ENCODE measurements at places on chromosomes 5 and 9.

DNA sequence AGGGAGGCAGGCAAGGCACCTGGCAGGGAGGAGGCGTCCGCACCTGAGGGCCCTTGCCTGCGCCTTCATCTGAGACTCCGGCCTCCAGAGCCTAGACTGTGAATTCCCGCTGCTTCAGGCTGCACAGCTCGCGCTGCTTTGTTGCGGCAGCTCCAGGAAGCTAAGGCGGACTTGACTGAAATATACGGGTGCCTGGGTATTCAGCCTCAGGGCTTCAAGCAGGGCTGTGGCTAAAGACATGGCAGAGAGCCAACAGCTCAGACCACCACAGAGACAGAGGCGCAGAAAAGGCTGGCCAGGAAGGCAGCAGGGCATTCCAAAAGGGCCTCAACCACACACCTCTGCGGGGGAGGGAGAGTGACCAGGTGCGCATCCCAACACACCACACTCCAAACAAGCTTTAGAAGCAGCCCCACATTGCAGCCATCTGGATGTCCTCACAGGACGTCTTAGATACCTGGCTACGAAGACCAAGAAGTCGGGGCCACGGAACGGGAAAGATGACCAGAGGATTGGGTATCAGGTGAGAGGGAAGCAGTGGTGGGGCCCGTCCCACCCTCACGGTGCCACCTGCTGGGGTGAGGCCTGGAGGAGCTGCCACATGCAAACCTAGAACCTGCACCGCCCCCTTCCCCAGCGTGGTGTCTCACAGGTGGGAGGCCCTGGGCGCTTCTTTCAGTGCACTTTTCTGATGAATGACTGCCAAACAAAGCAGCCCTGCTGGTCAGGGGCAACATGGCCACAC lies 1.7 kb upstream of the DPH7 start:
- DNase-seq, result no peak

GRCh38 chr9:22175972-22176545 lies 167.0 kb upstream of the CDKN2B start:
- no peak for DNase-seq

GRCh38 chr9:96107436-96107835 lies 194.5 kb downstream of the HSD17B3 start:
- DNase-seq, result no peak

GRCh38 chr5:95647886-95648860 lies 1.6 kb downstream of the RFESD start:
- no peak for DNase-seq

DNA sequence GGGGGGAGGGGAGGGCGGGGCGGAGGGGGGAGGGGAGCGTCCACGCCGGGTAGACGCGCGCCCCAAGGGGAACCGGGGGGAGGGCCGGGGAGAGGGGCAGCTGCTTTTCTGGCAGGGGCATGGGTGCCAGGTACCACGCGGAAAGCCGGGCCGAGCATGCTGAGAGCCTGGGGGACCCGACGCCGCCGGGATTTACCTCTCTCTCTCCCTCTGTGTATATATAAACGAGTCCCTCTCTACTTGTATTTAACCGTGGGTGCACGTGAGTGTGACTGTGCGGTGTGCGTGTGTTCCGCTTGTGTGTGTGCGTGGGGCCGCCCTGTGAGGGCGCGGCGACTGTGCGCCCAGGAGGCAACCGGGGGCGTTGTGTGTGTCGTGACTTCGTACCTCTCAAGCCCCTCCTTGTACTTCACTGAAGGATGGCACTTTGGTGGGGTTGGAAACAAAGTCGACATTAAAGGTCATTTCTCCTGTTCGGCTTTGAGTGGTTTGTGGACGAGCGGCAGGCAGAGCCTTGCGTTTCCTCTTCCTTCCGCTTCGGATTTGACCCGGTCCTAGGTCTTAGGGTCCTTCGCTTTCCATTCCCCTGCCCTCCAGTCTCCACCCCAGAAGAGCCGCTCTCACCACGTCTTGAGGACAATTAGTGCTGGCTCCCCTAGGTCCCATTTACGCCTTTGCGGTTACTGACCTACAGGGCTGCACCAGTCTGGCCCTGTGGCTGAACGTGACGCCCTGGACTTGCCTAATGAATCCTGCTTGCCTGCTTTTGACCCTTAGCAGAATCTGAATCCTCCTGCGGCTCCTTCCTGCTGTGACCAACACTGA lies 36.2 kb upstream of the TTC1 start:
- DNase-seq, result no peak

DNA sequence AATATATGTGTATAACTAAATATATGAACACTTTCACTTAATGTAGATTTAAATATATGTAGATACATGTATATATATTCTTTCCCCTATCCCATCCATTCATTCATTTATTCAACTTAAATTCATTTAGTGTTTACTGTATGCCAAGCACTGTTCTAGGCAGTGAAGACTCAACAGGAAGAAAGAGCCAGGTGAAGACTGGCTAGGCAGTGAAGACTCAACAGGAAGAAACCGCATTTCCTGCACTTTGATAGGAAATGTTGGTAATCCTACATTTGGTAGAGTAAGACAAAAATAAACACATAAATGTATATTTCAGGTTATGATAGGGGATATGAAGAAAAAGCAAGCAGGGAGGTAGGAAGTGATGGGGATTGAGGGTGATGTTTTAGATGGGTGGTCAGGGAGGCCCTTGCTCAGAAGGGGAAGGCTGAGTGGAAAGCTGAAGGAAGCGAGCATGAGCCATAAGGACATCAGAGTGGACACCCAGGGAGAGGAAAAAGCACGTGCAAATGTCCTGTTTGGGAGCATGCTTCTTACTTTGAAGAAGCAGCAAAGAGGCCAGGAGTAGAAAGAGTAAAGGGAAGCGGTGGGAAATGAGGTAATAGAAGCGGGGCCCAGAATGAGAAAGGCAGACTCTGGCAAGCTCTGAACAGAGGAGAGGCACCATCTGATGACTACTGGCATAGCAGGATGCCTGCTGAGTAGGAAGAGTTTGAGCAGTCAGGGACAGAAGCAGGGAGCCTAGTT lies 227.8 kb upstream of the MAP3K1 start:
- DNase-seq, result no peak

DNA sequence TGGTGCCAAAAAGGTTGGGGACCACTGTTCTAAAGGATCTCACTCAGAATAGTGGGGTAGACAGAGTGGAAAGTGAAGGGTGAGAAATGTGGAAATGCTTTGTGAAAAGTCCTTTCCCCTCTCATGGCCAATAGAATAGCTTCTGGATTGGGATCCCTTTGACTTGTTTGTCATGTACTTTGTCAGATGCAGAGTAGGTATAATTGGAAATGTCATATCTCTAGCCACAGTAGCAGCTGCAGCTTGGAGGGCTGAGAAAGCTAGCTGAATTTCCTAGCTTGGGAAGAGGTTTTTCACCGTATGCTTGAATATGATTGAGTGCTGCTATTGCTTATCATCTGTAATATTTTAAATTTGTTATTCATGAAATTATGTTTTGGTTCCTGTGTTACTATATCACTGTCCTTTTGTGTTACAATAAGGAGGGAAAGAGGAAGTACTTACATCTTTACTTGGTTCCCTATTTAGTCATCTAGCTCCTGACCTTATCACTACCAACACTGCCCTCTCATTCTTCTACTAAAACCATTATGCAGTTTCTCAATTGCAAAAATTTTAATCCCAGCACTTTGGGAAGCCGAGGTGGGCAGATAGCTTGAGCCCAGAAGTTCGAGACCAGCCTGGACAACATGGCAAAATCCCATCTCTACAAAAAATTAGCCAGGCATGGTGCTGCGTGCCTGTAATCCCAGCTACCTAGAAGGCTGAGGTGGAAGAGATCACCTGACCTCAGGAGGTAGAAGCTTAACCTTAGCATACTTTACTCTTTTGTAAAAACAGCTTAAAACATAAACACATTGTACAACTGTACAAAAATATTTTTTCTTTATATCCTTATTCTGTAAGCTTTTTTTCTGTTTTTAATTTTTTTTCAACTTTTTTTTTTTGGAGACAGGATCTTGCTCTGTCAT lies 12.4 kb downstream of the SLC30A5 start:
- no peak for DNase-seq

DNA sequence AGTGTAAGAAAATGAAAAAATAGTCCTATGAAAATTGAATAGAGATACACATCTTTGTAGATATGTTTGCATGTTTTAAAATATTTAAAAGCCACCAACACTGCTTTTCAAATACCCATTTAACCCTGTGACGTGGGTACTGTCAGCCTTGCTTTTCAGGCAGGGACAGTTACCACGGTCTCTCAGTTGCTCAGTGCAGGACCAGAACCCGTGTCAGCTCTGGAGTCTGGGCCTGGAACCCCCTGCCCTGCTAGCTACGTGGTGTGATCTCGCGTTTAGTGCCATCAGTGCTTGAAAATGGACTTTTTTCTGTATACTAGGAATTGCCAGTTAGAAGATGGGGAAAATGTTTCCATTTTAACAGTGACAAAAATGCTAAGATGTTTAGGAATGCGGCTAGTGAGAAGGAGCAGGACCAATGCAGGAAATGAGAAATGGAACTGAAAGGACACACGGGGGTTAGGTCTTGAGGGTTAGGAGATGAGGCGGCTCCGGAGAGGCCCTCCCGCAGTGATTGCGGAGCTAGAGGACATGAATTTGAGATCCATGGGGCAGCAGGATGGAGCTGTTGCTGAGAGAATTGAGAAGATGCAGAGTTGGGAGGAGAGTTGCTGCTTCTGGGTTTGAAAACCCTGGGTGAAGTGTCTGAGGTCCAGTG lies 13.7 kb downstream of the RNU6ATAC start:
- DNase-seq, result no peak

- DNase-seq, result no peak
Measured at GRCh38 chr5:109170629-109171350, 239.0 kb downstream of the PJA2 start.

DNA sequence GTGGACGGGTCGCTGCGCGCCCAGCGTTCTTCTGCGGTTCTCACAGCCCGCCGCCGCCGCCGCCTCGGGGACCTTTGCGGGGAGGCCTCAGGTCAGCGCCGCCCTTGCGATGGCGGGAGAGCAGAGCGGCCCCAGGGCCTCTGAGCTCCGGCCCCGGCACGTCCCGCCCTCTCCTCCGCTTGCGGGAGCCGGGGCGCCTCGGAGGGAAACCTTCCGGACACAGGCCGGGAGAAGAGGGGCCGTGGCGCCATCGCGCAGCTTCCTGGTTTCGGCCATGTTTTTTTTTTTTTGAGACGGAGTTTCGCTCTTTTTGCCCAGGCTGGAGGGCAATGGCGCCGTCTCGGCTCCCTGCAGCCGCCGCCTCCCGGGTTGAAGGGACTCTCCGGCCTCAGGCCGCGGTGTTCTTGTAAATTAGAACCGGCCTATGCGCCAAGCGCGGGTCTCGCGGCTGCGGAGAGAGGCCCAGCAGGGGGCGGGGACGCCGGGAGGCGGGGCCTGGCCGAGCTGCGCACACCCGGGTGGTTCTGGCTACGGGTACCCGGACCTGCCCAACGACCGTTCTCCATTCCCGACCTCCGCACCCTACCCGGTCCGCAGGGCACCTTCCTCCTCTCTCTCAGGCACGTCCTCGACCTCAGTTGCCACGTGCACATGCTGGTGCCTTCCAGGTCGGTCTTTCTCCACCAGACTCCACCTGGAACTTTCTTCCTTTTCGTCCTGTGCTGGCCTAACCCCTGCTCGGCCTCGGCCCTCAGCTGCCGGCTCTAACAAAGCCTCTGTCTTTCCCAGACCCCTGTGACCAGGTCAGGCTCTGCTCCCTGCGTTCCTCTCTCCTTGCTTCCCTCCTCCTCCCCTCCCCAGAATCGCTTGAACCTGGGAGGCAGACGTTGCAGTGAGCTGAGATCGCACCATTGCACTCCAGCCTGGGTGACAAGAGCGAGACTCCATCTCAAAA lies 28.8 kb upstream of the MGAT1 start:
- DNase-seq, result no peak

DNA sequence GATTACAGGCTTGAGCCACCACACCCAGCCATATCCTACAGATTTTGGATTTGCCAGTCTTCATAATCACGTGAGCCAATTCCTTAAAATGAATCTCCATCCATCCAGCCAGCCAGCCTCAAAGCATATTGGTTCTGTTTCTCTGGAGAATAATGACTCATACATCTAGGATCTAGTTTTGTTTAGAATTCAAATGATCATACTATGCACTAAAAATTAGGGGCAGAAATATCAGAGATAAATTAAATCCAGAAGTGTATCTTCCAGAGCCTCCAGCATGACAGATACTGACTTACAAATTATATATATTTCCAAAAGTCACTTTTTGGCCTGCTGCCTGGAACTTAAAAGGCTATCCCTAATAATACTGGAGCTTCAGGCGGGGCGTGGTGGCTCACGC lies 119.1 kb upstream of the NR5A1 start:
- DNase-seq, result no peak

GRCh38 chr5:177354711-177355110 lies 3.0 kb upstream of the RGS14 start:
- no peak for DNase-seq

- no peak for DNase-seq
Measured at GRCh38 chr9:126326228-126327005, at the start of gene MVB12B. MVB12B (plus strand) TSS chr9:126326829; CDS start chr9:126326930, 101 bp downstream.

- no peak for DNase-seq
Measured at GRCh38 chr5:95007921-95008597, 276.8 kb downstream of the MCTP1 start.

- no peak for DNase-seq
Measured at GRCh38 chr5:157265714-157266285, at the start of gene CYFIP2. CYFIP2 (plus strand) TSS chr5:157266123; CDS start chr5:157285362, 19,239 bp downstream.

DNA sequence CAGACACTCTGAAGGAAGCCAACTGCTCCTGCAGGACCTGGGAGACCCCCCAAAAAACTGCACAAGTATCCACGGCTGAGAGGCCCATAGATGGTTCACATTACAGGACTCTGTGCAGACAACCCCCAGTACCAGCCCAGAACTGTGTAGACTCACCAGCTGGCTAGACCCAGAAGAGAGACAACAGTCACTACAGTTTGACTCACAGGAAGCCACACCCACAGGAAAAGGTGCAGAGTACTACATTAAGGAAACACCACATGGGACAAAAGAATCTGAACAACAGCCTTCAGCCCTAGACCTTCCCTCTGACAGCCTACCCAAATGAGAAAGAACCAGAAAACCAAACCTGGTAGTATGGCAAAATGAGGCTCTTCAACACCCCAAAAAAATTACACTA lies 281.2 kb upstream of the RGMB start:
- no peak for DNase-seq

DNA sequence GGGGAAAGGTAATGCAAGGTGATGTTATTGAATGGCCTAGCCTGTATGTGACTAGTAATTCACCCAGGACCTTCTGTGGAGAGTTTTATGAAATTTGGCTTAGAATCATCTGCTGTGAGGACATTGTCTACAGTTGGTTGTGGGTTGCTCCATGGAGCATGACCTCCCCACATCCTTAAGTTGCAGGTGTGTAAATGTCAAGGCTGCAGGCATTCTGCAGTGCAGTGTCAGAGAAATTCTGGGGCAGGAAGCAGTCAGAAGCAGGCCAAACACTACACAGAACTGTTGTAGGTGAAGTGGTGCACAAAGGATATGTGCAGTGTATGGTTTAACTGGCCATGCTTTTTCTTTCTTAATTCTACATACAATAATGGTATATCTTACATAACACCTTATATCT lies 588.3 kb downstream of the EBF1 start:
- no peak for DNase-seq

DNA sequence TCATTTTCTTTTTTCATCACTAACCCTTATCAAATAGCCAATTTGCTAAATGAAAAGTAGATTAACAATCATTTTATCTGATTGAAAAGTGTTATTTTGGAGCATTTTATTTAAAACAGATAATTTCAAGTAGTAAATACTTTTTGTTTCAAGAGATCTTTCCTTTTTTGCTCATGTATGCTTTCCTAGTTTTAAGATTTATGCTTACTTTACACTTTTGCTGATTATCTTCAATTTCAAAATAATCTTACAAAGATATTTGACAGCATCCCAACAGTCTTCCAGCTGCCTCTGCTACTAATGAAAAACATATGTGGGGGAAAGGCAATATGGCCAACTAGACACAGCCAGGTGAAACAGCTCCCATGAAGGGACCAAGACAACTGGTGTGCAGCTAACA lies 1027.3 kb upstream of the CDH9 start:
- DNase-seq, result no peak
